NCI-H524 (cell line): ENCODE measurements at places on chromosomes 16 and 17.

DNA sequence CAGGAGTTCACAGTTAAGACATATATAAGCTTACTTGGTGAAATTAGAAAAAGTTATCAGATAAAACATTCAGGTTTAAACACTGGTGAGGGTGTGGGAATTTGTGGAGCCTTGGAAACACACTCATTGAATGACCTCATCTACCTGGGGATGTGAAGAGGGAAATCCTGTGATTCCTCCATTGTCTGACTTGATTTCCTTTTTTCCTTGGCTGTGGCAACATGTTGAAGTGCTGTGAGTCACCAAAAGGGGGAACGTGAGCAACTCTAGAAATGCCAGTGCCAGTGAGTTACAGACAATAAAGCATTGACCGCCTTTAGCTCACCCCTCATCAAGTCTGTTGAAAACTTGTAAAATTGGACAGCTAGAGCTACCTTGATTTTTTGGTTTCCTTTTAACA is 1.8 kb downstream of the HMOX2 start:
- DNase-seq: no peak

DNA sequence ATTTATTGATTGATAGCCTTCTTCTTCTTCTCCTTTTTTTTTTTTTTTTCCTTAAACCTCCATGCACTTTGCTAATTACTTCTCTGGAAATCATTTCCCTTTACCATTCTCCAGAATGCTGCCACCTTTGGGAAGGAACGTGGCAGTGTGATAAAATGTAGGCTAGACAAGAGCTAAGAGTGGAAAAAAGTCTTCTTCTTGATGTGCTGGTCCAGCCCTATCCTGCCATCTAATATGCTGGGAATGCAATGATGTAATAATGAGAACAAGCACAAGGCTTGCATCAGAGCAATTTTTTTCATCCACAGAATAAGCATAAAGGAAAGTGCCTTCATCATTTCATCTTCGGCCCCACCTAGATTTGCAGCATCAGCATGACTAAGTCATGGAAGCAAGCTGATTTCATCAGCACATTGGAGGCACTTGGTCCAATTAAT is 128.7 kb upstream of the ZFHX3 start:
- no peak for DNase-seq

- DNase-seq: no peak
Observed at GRCh38 chr17:8872036-8872704, 4.7 kb upstream of the PIK3R6 start.

GRCh38 chr16:81367821-81368220 is 53.1 kb downstream of the GAN start:
- no peak for DNase-seq

DNA sequence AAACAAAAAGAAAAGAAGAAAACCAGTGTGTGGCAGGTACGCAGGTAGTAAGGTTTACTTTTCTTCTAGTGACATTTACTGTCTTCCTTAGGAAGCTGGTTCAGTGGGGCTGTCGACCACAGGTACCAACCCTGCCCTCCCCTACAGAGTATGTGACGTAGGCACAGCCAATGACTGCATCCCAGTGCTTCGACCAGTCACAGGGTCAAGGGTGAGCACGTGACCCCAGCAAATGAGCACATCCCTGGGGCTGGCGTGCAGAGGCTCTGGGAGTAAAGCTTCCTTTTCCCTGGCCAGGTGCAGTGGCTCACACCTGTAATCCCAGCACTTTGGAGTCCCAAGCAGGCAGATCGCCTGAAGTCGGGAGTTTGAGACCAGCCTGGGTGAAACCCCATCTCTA is 38.9 kb upstream of the PLCG2 start:
- DNase-seq: no peak
